H4 (cell line): ENCODE measurements at places on chromosomes 11 and 22.
A peak's percentile ranks its signal among the peaks of the same experiment; 100 is the strongest.

GRCh38 chr11:11993839-11994238 lies 14.6 kb downstream of the DKK3 start:
- peak; percentile 87 for DNase-seq

GRCh38 chr11:85974122-85974521 lies 94.8 kb downstream of the PICALM start:
- no peak for DNase-seq

DNA sequence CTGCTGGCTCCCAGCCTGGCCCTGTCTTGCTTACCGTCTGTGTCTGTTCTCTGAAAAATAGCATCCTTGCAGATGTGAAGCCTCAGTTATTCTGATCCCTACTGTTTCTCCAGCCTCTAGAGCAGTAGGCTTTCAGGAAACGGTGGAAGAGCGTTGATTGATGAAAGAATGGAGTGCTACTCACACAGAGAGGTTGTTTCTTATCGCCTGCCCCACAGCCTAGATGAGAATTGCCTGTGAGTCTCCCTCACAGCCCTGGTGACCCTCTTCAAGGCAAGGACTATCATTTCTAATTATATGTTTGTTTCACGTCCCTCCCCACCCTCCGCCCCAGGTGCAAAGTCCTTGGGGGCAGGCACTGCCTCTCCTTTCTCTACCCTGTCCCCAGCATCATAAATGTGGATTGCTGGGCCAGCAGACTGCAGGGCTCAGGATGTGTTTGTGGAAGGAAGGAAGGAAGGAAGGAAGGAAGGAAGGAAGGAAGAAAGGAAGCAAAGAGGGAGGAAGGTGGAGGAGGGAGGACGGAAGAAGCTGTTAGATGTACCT lies 575.3 kb upstream of the B3GAT1 start:
- no peak for DNase-seq

DNA sequence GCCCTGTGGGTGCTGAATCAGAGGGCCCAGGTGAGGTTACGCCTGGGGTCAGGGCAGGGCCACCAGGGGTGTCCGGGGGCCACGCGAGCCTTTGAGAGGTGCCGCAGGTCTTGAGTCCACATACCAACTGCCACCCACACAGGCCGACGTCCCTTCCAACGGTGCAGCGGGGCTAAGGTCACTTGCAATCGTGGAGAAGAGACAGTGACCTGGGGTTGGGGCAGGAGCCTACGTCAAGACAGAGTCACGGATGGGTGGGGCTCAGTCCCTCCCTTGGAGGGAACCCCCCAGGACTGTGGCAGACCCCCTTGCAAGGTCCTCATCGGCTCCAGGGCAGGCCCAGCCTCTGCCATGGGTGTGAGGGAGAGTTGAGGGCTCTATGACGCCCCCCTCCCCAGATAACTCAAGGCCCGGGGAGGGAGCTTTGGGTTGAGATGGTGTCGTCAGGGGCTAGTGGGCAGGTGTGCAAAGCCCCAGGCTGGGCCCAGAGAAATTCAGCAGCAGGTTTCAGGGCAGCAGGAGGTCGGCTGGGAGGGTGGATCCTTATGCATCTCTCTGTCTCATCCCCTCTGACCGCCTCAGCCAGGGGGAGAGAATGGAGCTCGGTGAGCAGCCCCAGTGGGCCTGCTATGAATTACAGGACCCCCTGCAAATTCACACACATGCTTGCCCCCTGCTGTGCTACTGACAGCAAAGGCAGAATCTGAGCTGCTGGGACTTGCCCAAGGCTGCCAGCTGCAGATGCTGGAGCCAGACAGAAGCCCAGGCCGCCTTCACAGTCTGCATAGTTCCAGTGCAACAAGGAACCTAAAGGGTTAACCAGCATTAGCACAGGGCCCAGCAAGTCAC lies 60.0 kb downstream of the MYEOV start:
- no peak for DNase-seq

GRCh38 chr22:50306753-50307749 lies at the start of gene PLXNB2:
PLXNB2 (minus strand) TSS chr22:50307646; CDS start chr22:50290584, 17,062 bp downstream.
- peak; percentile 63 for DNase-seq

- no peak for DNase-seq
Observed at GRCh38 chr22:37126383-37126782, 16.9 kb upstream of the TMPRSS6 start.

DNA sequence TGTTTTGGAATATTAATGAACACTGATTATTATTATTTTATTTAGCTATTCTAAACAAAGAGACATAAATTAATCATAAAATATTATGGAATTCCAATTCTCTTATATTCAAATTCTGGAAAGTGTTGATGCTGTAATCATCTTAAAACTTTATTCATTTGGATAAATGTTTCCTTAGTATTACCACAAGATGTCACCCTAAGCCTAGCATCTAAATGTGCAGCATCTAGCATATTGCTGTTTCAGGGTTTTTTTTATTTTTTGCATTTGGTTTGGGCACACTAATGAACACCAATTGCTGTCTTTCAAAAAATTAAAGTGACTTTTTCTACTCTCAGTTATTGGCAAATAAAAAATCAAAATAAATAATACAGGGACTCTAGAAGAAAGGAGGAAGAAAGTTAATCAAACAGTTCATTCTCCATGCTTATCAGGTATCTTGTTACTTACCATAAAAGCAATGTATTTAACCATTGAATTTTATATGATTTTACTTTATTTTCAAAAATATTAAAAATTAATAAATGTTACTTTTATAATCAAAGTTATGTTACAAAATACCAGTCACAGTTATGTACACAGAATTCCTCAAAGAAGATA lies 31.8 kb downstream of the DLG2 start:
- DNase-seq: peak; percentile 40

DNA sequence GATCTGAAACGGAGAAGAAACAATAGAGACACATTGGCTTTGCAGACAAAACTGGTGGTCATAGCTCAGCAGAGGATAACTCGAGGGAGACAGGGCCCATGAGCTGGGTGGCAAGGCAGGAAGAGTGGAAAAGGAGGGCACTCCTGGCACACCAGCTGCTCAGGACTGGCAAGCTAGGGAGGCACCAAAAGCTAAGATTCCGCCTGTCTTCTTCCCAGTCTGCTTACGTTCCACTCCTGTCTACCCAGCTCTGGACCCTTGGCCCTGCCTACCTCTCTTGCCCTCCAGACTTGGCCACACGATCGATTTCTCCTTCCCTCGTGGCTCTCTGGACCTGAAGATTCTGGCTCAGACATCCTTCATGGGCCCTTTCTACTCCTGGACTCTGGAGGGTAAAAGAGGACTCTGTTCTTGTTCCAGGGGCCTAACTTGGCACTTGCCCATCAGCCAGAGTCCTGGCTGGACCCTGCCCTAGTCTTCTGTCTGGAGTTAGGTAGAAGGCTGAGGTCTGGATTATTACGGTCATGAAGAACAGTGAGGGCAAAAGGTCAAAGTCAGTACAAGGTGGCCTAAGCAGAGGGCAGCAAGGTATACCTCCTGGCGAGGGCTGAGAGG lies 115.2 kb upstream of the PITPNB start:
- DNase-seq: no peak

GRCh38 chr11:69654660-69655478 lies 13.9 kb downstream of the CCND1 start:
- no peak for DNase-seq

- DNase-seq: no peak
Observed at GRCh38 chr22:45784357-45785277, 113.0 kb downstream of the ATXN10 start.

GRCh38 chr11:464316-464715 lies 14.2 kb downstream of the PTDSS2 start:
- no peak for DNase-seq

- DNase-seq: peak; percentile 38
Observed at GRCh38 chr11:17760102-17761029, 25.8 kb downstream of the KCNC1 start.

- no peak for DNase-seq
Observed at GRCh38 chr11:120040151-120040840, 97.6 kb downstream of the TRIM29 start.

GRCh38 chr11:45745065-45745811 lies 59.7 kb upstream of the SLC35C1 start:
- DNase-seq: no peak

GRCh38 chr22:50010676-50011446 lies 1.7 kb downstream of the IL17REL start:
- DNase-seq: no peak

DNA sequence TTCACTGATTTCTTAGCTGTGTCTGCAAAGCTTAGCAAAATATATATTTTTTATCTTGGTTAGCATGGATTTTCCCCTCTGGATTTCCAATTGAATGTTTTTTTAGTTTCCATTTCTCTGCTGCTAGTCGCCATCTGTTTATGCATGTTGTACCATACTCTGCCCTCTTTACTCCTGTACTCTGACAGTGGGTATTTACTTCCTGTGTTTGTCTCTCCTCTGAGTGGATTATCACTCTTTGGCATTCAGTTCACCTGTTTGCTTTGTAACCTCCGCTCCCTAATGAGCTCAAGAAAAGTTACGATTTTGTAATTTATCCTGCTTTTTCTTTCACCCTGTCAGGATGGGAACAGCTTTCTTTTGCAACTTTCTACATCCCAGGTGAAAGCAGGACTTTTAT lies 59.1 kb downstream of the PDHX start:
- no peak for DNase-seq

- no peak for DNase-seq
Observed at GRCh38 chr22:29270475-29271271, 2.6 kb downstream of the EWSR1 start.

DNA sequence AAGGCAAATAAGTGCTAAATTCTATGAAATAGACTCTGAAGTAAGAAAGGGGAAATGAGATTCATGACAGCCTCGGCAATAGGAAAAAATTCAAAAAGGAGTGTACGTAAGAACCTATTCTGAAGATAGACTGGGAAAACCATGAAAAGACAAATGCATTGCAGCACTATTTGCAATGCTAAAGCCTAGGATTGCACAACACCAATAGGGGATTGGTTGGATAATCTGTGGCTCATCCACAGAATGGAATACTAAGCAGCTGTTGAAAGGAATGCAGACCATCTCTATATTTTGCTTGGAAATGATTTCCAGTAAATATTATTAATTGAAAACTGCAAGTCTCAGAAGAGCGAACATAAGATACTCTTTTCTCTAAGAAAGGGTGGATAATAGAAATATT lies 91.7 kb upstream of the CLMP start:
- DNase-seq: no peak

- DNase-seq: no peak
Observed at GRCh38 chr11:1224491-1225385, 1.9 kb downstream of the MUC5B start.

- no peak for DNase-seq
Observed at GRCh38 chr11:15699978-15700377, 585.3 kb downstream of the INSC start.

GRCh38 chr22:45584621-45585436 lies 82.1 kb downstream of the FBLN1 start:
- no peak for DNase-seq

DNA sequence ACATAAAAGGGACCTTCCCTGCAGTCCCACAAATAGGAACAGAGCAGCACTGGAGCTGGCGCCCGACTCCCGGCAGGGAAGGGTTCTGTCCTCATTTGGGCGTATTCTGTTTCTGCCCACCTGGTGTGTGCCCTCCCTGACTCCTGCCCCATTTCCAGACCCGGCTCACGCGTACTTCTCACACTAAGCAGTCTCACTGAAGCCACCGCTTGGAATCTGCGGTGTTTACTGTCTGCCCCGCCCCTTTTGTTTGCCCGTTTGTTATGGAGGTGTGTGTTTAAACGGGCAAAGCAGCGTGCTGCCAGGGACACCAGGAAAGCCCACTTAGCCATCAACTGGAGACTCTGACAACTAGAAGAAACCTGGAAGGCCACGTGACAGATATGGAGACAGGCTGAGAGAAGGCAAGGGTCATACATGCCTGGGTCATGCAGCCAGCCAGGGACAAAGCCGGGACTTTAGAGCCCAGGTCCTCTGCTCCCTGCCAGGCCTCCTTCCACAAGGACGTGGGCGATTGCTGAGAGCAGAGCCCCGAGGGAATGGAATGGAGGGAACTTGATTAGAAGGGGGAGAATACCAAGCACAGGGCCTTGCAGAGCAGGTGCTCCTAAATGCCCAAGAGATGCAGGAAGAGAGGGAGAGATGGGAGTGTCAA lies 8.7 kb upstream of the EFCAB6 start:
- DNase-seq: no peak
